Tibial artery (tissue), 4 donors: ENCODE measurements at places on chromosomes 12 and 14.

DNA sequence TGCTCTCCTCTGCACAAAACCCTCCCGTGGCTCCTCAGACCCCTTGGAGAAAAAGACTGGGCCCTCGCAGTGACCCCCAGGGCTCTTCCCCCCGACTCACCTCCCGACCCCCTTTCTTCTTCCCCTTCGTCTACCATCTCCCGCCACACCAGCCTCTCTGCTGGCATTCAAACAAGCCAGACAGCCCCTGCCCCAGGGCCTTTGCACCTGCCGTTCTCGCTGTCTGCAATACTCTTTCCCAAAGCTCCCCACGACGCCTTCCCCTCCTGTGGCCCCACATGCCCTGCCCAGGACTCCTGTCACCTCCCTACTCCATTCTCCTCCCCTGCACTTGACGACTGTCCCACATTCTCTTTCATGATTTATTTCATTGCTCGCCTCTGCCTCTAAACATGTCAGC lies 115.7 kb downstream of the PHETA1 start:
- no peaks in the 10 kb centered on the region for H3K4me1 ChIP-seq
- no peak overlapping the region for H3K27ac ChIP-seq

GRCh38 chr14:55746558-55746957 lies 166.6 kb downstream of the KTN1 start:
- H3K27me3 ChIP-seq: no peaks in the 10 kb centered on the region
- H3K4me1 ChIP-seq: no peaks in the 10 kb centered on the region
- no peak overlapping the region for H3K27ac ChIP-seq
- no peak overlapping the region for H3K4me3 ChIP-seq
- no peak for DNase-seq
- H3K36me3 ChIP-seq: no peaks in the 10 kb centered on the region

DNA sequence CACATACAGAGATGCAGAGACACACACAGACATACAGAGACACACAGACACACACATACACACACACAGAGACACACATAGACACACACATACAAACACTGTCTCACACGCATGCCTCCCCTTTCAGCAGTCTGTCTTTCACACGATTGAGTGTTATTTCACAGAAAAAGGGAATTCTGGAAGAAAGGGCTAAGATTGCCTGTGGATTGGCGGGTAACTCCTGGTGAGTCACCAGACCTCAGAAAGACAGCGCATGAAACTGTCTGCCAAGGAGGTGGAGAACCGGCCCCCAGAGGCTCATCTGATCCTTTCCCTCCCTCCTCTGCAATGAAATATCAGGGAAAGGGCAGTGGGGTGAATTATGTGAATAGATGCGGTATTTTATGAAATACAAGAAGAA lies 127.2 kb upstream of the GSC start:
- peaks cover 7% of the 10 kb centered on the region for H3K27me3 ChIP-seq
- H3K36me3 ChIP-seq: no peaks in the 10 kb centered on the region
- no peaks in the 10 kb centered on the region for H3K4me1 ChIP-seq

DNA sequence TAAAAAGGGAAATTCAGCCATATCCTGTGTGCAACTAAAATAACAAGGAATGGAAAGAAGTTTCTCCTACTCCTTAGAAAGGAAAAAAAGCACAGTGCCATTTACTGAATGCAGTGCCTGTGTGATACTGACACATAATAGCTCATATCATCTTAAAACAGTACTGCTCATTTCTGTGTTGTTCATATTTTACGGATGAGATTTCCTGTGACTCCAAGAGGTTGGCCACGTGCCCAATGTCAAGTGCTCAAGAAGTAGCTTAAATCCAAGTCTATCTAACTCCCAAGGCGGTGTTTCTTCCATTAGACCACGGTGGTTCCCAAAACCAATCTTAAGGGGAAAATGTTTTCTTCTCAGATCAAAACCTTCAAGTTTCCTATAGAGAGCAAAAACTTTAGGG lies 20.0 kb downstream of the MAP3K9 start:
- H3K27me3 ChIP-seq: peaks cover 5% of the 10 kb centered on the region
- no peak overlapping the region for H3K4me3 ChIP-seq
- H3K27ac ChIP-seq: no peak overlapping the region
- peaks cover 6% of the 10 kb centered on the region for H3K4me1 ChIP-seq
- no peaks in the 10 kb centered on the region for H3K36me3 ChIP-seq
- no peak for DNase-seq

- peak overlapping the region; percentile 81 for H3K27ac ChIP-seq
- peak overlapping the region; percentile 58 for H3K4me3 ChIP-seq
- H3K27me3 ChIP-seq: no peaks in the 10 kb centered on the region
- peaks cover 17% of the 10 kb centered on the region for H3K36me3 ChIP-seq
Measured at GRCh38 chr12:14886271-14886670, 617 bp upstream of the MGP start.

- H3K27me3 ChIP-seq: no peaks in the 10 kb centered on the region
- no peaks in the 10 kb centered on the region for H3K36me3 ChIP-seq
- no peaks in the 10 kb centered on the region for H3K4me1 ChIP-seq
- H3K4me3 ChIP-seq: no peak overlapping the region
- DNase-seq: no peak
- no peak overlapping the region for H3K27ac ChIP-seq
Measured at GRCh38 chr14:24806061-24806678, 172.2 kb upstream of the GZMB start.
